H1 (cell line): ENCODE measurements at places on chromosomes 4 and X. TPM values are rescaled to one million over a fixed set of nuclear protein-coding genes. Genes with fewer than 3 reads are reported as not detected.
A peak's percentile ranks its signal among the peaks of the same experiment; 100 is the strongest.

Gene ADAMTS3
- 3.2 and 3.4 TPM in 2 replicates for total RNA-seq

Gene DDX53
- not detected in 2 replicates for total RNA-seq

Gene SHOX
- 0.15 TPM in 1 of 2 replicates, not detected in the other for total RNA-seq

Gene FGF16
- 1.4 TPM in 2 replicates for total RNA-seq

Gene F9
- not detected in 2 replicates for total RNA-seq

Gene SPRY1
- total RNA-seq, result 54.7 and 56.2 TPM in 2 replicates

Gene HMX1
- 0.26 and 0.34 TPM in 2 replicates for total RNA-seq

Gene FRMPD4
- 0.27 and 0.37 TPM in 2 replicates for total RNA-seq

Gene TCEAL5
- total RNA-seq, result 6.6 and 7.2 TPM in 2 replicates

Gene CT45A1
- not detected in 2 replicates for total RNA-seq

Gene CORIN
- total RNA-seq, result 0.17 and 0.32 TPM in 2 replicates

Gene NHS
- total RNA-seq, result 6.6 and 6.7 TPM in 2 replicates

Gene CHRNA9
- 1.4 and 1.5 TPM in 2 replicates for total RNA-seq

GRCh38 chrX:110698696-110699095 lies 96.9 kb downstream of the CHRDL1 start:
- no peak for DNase-seq
- no peaks in the 10 kb centered on the region for H3K36me3 ChIP-seq

DNA sequence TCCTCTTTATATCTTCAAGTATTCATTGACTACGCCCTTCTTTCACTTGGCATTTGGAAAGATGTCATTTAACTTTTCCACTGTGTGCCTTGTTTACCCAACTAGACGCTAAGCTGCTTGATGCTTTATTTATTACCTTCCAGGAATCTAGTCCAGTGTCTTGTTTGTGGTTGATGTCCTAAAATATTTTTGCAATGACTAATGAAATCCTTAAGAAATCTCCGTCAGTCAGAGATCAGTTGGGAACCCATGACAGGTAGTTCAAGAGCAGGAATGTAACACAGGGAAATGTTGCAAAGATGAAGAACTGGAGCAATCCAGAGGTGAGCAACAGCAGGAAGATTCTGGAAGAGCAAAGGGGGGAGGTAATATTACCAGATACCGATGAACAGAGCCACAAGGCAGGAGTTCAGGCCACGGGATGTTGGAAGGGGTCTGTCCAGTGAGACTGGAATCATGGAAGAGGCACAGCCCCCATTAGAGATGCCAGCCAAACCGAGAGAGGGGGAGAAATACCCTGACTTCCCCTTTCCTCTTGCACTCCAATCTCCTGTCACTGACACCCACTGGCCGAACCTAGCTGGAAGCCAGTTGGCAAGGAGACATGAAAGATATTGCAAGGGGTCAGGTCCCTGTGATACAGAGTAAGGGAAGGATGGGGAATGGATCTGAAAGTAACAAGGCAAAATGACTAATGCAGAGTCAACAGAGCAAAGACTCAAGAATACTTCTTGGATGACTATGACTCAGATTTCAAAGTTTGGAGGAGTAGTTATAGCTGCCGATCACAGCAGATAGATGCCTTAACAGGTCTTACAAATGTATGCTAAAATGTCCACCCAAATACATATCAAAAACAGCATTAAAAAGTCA lies 62.7 kb upstream of the PHKA2 start:
- no peak overlapping the region for H3K4me3 ChIP-seq
- H3K27ac ChIP-seq, result no peak overlapping the region
- no peak for DNase-seq
- H3K4me1 ChIP-seq, result no peaks in the 10 kb centered on the region
- H3K27me3 ChIP-seq, result no peaks in the 10 kb centered on the region
- H3K36me3 ChIP-seq, result no peaks in the 10 kb centered on the region

- no peak overlapping the region for H3K4me3 ChIP-seq
- peaks cover 57% of the 10 kb centered on the region for H3K36me3 ChIP-seq
- no peaks in the 10 kb centered on the region for H3K27me3 ChIP-seq
- H3K4me1 ChIP-seq, result no peaks in the 10 kb centered on the region
Measured at GRCh38 chr4:1974840-1975239, 33.9 kb downstream of the NELFA start.

- H3K4me1 ChIP-seq, result no peaks in the 10 kb centered on the region; the same call in 1 of the 2 replicates
- DNase-seq, result no peak
- H3K27me3 ChIP-seq, result no peaks in the 10 kb centered on the region
- H3K36me3 ChIP-seq, result no peaks in the 10 kb centered on the region
- no peak overlapping the region for H3K4me3 ChIP-seq
- H3K27ac ChIP-seq, result no peak overlapping the region
Measured at GRCh38 chrX:98194036-98194435, 1310.3 kb downstream of the RPA4 start.

GRCh38 chr4:162684998-162685397 lies 481.7 kb downstream of the NAF1 start:
- H3K4me1 ChIP-seq, result no peaks in the 10 kb centered on the region
- H3K4me3 ChIP-seq, result no peak overlapping the region
- no peak for DNase-seq
- H3K27ac ChIP-seq, result no peak overlapping the region
- H3K36me3 ChIP-seq, result no peaks in the 10 kb centered on the region

GRCh38 chr4:120207021-120207420 lies 140.4 kb upstream of the MAD2L1 start:
- H3K36me3 ChIP-seq, result no peaks in the 10 kb centered on the region
- no peak for DNase-seq
- H3K4me3 ChIP-seq, result no peak overlapping the region
- H3K4me1 ChIP-seq, result no peaks in the 10 kb centered on the region
- no peaks in the 10 kb centered on the region for H3K27me3 ChIP-seq

GRCh38 chr4:69032847-69033638 lies 63.2 kb upstream of the UGT2B7 start:
- no peaks in the 10 kb centered on the region for H3K27me3 ChIP-seq
- no peaks in the 10 kb centered on the region for H3K36me3 ChIP-seq
- H3K4me1 ChIP-seq, result no peaks in the 10 kb centered on the region
- H3K4me3 ChIP-seq, result no peak overlapping the region

DNA sequence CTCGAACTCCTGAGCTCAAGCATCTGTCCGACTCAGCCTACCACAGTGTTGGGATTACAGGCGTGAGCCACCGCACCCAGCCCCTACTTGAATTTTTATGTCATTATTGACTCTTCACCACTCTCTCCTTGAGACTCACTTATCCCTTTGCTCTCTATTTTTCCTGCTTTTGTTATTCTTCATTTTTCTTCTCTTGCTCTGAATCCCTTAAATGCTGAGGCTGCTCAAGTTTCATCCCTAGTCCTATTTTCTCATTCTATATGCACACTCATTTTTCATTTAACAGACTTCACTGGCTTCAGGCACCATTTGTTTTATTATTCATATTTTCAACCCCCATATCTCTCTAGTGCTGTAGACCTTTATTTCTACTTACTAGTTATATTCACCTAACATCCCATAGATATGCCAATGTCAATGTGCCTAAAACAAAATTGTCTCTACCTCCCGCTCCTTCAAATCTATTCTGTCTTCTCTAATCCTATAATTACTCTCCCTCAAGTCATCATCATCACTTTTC lies 85.7 kb downstream of the APOOL start:
- H3K4me1 ChIP-seq, result no peaks in the 10 kb centered on the region
- H3K4me3 ChIP-seq, result no peak overlapping the region
- H3K27me3 ChIP-seq, result no peaks in the 10 kb centered on the region
- DNase-seq, result no peak
- no peaks in the 10 kb centered on the region for H3K36me3 ChIP-seq

GRCh38 chr4:112145326-112145789 lies at the start of gene FAM241A:
FAM241A (plus strand) TSS chr4:112145454; CDS start chr4:112145581, 127 bp downstream.
- peak within 1 kb of the TSS; percentile 60 for H3K4me3 ChIP-seq
- H3K36me3 ChIP-seq, result no peaks in the 10 kb centered on the region
- no peaks in the 10 kb centered on the region for H3K4me1 ChIP-seq
- no peaks in the 10 kb centered on the region; the same call in 1 of the 2 replicates for H3K27me3 ChIP-seq
- peak; percentile 94 for DNase-seq

GRCh38 chr4:112073181-112073580 lies 72.1 kb upstream of the FAM241A start:
- no peak overlapping the region for H3K27ac ChIP-seq
- H3K4me3 ChIP-seq, result no peak overlapping the region
- no peaks in the 10 kb centered on the region for H3K36me3 ChIP-seq
- no peak for DNase-seq
- peaks cover 2% of the 10 kb centered on the region; the same call in 1 of the 2 replicates for H3K4me1 ChIP-seq

GRCh38 chr4:140654495-140654814 lies 85.7 kb upstream of the UCP1 start:
- no peaks in the 10 kb centered on the region for H3K27me3 ChIP-seq
- peak overlapping the region; percentile 11; the same call in 1 of the 2 replicates for H3K4me3 ChIP-seq
- H3K27ac ChIP-seq, result no peak overlapping the region; the same call in 1 of the 2 replicates
- DNase-seq, result no peak
- peaks cover 4% of the 10 kb centered on the region; the same call in 1 of the 2 replicates for H3K4me1 ChIP-seq
- no peaks in the 10 kb centered on the region for H3K36me3 ChIP-seq

DNA sequence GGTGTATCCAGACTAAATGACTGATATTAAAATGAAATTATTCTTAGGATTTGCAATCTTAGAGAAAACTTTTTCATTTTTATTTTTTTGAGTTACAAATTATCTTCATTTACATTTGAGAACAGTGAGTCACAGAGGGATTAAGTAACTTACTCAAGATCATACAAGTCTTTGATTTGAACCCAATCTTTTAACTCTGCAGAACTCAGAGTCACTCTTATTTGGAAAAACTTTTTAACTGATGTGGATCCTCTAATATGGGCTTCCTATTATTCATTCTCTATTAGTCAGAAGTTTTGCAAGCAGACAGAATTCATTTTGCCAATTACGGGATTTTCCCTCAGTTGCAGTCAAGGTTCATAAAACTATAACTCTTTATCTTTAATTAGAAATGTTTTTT lies 20.1 kb downstream of the HPRT1 start:
- no peaks in the 10 kb centered on the region for H3K27me3 ChIP-seq
- no peaks in the 10 kb centered on the region for H3K36me3 ChIP-seq
- no peak overlapping the region for H3K4me3 ChIP-seq
- no peaks in the 10 kb centered on the region for H3K4me1 ChIP-seq

DNA sequence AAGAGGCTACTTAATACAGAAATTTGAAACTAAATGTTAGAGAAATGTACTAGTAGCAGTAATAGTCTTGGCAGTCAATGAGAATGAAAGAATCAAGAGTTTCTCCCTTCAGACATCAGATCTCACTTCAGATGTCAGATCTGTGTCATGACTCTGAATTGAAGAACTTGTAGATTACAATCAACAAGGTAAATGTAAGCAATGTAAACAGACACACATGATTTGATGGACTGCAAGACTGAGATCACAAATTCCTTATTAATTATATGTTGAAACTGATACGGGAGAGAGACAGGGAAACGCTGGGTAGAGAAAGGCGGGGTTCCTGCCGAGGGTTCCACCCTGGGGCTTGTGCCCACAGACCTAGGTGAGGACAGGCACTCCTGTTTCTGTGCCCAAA lies 65.5 kb upstream of the HHIP start:
- no peak for DNase-seq
- no peaks in the 10 kb centered on the region for H3K36me3 ChIP-seq
- H3K27me3 ChIP-seq, result no peaks in the 10 kb centered on the region
- H3K27ac ChIP-seq, result no peak overlapping the region
- no peaks in the 10 kb centered on the region for H3K4me1 ChIP-seq

DNA sequence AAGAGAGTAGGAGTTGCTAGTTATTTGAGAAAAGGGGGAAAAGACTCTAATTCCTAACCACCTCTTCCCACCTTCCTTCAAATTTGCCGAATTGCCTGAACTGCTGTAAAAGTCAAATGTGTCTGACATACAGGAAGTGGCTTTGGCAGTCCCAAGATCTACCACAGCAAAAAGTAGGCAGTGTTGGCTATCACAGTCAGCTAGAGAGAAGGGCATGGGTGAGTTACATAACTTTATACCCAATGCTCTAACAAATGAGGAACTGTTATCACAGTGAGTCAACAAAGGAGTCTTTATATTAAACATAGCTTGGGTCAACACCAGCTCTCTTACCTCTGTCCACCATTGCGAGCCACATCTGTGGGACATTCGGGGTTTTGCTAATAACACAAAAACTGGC lies 2.4 kb upstream of the MBNL3 start:
- no peak for DNase-seq
- H3K4me3 ChIP-seq, result no peak overlapping the region
- H3K27ac ChIP-seq, result no peak overlapping the region
- H3K36me3 ChIP-seq, result no peaks in the 10 kb centered on the region

DNA sequence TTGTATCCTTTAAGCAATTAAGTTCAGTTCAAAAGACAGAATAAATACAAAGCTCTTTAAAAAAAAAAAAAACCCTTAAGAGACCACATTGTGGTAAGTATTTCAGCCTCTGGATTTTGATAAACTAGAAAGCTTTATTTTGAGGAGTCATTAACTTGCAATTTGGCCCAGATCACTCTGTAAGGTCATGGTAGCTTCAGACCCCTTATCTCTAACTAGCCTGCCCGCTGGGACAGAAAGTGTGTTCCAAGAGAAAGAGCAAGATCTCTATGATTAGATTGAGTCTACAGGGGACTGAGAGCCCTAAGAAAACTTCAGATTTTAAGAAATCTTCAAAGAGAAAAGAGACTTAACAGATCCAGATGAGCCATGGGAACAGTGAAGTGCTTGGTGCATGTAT lies 45.6 kb downstream of the GALNT7 start:
- H3K27ac ChIP-seq, result no peak overlapping the region
- no peaks in the 10 kb centered on the region for H3K36me3 ChIP-seq
- peaks cover 3% of the 10 kb centered on the region; the same call in 1 of the 2 replicates for H3K4me1 ChIP-seq
- no peak overlapping the region for H3K4me3 ChIP-seq

DNA sequence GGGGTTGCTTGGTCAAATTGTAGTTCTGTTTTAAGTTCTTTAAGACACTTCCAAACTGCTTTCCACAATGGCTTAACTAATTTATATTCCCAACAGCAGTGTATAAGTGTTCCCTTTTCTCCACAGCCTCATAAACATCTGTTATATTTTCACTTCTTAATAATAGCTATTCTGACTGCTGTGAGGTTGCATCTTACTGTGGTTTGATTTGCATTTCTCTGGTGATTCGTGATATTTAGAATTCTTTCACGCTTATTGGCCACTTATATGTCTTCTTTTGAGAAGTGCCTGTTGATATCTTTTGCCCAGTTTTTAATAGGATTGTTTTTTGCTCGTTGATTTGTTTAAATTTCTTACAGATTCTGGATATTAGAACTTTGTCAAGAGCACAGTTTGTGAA lies 278.6 kb upstream of the ITM2A start:
- H3K4me1 ChIP-seq, result no peaks in the 10 kb centered on the region
- no peaks in the 10 kb centered on the region for H3K27me3 ChIP-seq

DNA sequence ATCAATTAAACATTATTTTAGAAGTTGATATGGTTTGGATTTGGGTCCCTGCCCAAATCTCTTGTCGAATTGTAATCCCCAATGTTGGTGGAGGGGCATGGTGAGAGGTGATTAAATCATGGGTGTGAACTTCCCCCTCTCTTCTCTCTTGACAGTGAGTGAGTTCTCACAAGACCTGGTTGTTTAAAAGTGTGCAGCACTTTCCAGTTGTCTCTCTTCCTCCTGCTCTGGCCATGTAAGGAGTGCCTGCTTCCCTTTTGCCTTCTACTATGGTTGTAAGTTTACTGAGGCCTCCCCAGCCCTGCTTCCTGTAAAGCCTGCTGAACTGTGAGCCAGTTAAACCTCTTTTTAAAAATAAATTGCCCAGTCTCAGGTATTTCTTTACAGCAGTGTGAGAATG lies 141.4 kb downstream of the GALNTL6 start:
- no peak overlapping the region for H3K27ac ChIP-seq
- H3K4me1 ChIP-seq, result no peaks in the 10 kb centered on the region
- no peak overlapping the region for H3K4me3 ChIP-seq
- no peak for DNase-seq
- no peaks in the 10 kb centered on the region for H3K27me3 ChIP-seq
- no peaks in the 10 kb centered on the region for H3K36me3 ChIP-seq
